Activated T-helper 1 cell treated with anti-CD3 and anti-CD28 coated beads, Interleukin-2, amount 50 U/mL, for 16 hours (primary cell): ENCODE measurements at places on chromosomes 4 and X.

DNA sequence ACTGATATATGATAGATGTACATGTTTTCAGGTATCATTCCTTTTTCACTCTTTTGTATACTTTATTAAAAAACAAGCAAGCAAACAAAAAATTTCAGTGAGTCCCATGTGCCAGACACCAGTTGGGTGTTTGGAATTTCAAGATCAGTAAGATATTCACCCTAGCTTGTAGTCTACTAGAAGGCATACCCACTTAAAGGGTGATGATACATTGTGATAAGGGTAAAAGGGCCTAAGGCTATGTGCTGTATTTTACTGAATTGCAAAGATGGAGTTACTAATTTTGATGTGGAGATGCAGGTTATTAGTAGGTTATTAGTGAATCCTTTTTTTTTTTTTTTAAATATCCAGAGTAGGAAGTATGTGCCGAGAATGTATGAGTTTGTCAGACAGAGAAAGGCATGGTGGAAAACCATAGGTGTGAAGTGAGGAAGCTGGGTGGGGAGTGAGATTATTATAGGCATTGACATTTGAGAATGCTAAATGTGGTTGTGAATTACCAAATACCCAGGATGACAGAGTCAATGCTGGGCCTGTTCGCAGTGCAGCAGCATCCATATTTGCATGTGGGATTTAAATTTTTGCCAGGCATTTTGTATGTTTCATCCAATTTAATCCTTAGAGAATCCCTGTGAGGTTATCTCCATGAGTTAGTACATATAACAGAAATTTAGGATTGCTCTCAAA is 10.1 kb downstream of the STIM2 start:
- no peak for DNase-seq

- no peak for DNase-seq
Measured at GRCh38 chr4:150814873-150815272, 200.2 kb downstream of the LRBA start.

GRCh38 chr4:57291911-57292310 is 181.7 kb upstream of the IGFBP7 start:
- no peak for DNase-seq

DNA sequence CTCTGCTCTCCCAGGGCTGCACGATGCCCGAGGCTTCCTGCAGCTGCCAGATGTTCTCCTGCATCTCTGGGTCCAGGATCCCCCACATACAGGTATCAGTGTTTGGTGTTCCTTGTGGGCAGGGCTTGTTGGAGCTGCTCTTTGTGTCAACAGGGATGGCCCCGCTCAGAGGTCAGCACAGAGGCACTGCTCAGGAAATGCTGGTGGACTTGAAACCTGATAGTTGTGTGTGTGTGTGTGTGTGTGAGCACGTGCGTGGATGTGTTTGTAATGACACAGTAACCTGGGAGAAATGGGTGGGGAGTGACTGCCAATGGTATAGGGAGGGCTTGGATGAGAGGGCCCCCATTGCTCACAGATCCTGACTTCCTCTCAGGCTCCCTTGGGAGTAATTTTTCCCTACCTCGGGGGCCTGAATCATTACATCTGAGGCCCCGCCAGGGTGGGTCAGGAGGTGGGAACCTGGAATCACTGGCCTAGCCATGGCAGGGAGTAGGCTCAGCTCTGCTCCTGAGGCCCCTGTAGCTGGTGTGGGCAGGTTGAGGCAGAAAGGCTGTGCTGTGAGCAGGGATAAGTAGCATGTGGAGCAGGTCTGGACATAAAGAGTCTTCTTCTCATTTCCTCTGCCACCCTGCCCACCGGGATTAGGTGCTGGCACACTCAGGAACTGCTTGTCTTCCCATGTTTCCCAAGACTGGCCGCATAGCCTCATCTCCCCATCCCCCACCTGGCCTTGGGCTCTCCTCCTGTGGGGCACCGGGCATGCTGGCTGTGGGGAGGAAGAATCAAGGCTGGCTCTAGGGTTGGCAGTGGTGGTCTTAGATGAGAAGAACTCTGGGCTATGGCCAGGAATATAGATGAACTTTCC is 2.5 kb upstream of the EFNB1 start:
- no peak for DNase-seq

GRCh38 chr4:160811956-160812355 is 1351.8 kb downstream of the FSTL5 start:
- DNase-seq: no peak

DNA sequence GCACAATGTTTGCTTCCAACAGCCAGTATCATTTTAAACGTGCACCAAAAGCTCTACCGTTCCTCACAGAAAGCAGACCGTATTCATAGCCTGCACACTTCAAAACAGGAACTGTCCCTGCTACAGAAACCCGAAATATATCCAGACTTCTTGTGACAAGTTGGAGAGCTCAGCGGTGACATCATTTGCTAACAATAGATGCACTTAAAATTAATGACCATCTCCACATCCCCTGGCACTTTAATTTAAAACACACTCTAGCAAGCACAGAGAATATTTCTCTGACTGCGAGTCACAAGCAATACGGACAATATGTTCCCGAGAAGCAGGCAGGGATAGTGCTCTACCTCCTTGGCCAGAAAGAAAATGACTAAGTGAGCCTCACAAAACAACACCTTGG is 2.5 kb downstream of the NYX start:
- no peak for DNase-seq

GRCh38 chrX:120244735-120245498 is 5.7 kb upstream of the ZBTB33 start:
- peak; percentile 29 for DNase-seq

GRCh38 chr4:177229331-177229730 is 80.3 kb upstream of the NEIL3 start:
- DNase-seq: no peak

GRCh38 chr4:79578606-79579005 is 170.6 kb upstream of the GK2 start:
- no peak for DNase-seq

DNA sequence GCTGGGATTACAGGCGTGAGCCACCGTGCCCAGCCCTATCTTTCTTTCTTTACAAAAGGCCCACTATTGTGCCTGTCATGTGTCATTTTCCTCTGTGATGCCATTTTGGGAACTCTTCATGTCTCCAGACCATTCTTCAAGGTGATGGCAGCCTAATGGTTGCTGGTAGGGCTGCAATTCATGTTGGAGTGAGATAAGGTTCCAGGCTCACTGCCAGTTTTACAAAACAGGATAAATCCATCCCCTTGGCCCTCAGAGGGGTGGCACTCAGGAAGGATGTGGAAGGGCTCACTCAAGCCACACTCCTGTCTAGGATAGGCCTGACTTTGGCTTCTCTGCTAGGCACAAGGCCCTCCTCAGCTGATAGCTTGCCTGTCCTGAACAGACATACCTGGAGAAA is 3.8 kb downstream of the TCEAL9 start:
- DNase-seq: no peak

- peak; percentile 56 for DNase-seq
Measured at GRCh38 chr4:127965803-127966175, 583 bp downstream of the ABHD18 start.

DNA sequence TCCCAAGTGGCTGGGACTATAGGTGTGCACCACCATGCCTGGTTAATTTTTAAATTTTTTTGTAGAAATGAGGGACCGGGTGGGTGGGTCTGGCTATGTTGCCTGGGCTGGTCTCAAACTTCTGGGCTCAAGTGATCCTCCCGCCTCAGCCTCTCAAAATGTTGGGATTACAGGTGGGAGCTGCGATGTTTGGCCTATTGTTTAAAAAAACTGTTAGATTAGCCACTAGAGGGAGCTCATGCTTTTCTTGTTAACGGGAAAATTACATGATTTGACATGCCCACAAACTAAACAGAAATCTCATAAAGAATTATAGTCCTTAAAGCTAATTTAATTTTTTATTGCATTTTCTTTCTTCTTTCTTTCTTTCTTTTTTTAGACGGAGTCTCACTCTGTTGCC is 5.0 kb upstream of the SDAD1 start:
- DNase-seq: no peak

DNA sequence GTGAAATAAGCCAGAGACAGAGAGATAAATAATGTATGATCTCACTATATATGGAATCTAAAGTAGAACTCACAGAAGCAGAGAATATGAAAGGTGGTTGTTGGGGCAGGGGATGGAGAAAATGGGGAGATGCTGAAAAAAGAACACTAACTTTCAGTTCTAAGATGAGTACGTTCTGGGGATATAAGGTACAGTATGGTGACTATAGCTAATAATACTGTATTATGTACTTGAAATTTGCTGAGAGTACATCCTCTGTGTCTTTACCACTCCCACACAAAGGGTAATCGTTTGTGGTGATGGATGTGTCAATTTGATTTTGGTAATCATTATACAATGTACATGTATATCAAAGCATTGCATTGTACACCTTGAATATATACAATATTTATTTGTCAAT is 6.6 kb downstream of the FBXL5 start:
- no peak for DNase-seq
